Endothelial cell (in vitro differentiated cells): ENCODE measurements at places on chromosomes 13 and 19.

DNA sequence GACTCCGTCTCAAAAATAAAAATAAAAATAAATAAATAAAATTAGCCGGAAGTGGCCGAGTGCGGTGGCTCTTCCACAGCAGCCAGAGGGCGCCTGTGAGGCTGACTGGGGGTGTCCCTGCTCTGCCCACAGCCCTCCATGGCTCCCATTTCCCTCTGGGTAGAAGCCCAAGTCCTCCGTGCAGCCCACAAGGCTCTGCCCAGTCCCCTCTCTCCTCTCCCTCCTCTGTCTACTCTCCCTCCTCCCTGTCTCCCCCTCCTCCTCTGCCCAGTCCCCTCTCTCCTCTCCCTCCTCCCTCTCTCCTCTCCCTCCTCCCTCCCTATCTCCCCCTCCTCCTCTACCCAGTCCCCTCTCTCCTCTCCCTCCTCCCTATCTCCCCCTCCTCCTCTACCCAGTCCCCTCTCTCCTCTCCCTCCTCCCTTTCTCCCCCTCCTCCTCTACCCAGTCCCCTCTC, 20.4 kb downstream of the MISP start:
- DNase-seq: peak; percentile 69

DNA sequence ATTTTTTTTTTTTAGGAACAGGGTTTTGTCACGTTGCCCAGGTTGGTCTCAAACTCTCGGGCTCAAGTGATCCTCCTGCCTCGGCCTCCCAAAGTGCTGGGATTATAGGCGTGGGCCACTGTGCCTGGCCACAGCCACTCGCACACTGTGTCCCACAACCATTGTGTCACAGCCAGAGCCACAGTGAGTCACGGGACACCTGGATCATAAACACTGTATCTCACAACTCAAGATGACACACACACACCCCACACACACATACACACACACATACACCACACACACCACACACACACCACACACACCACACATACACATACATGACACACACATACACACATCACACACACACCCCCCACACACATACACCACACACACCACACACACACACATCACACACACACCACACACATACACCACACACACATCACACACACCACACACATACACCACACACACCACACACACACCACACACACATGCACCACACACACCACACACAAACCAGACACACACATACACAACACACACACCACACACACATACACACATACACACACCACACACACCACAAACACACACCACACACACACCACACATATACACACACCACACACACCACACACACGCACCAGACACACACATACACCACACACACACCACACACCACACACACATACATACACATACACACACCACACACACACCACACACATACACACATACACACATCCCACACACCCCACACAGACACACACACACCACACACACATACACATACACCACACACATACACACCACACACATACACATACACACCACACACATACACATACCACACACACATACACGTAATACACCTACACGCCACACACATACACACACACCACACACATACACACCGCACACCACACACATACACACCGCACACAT, 16.2 kb downstream of the ELAVL3 start:
- no peak for DNase-seq

- no peak for DNase-seq
Measured at GRCh38 chr19:44640518-44640917, 3.2 kb upstream of the PVR start.

- DNase-seq: no peak
Measured at GRCh38 chr13:94641409-94641941, 39.8 kb downstream of the GPR180 start.

DNA sequence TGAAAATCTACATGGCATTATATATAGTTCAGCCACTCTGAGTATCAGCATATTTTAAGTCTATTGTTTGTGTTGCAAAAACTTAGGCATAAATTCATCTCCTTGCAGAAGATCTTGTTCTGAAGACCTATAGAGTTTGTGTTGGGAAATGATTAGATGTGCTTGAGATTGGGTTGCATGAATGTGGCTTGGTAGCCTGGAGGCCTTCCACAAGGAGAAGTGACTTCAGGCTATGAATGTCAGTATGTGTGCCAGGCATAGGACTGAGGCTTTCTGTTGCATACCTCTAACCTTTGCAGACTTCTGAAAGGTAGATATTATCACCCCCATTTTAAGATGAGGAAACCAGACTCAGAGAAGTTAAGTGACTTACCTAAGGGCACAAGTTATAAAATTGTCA, 188.6 kb downstream of the OLFM4 start:
- no peak for DNase-seq

- no peak for DNase-seq
Measured at GRCh38 chr13:65656740-65657329, 1573.3 kb downstream of the PCDH9 start.

GRCh38 chr13:113452466-113452865, 822 bp downstream of the ADPRHL1 start:
- no peak for DNase-seq

- no peak for DNase-seq
Measured at GRCh38 chr13:48265217-48265815, 32.3 kb downstream of the ITM2B start.
